ENCODE measurements at places on chromosomes 11 and 22.

DNA sequence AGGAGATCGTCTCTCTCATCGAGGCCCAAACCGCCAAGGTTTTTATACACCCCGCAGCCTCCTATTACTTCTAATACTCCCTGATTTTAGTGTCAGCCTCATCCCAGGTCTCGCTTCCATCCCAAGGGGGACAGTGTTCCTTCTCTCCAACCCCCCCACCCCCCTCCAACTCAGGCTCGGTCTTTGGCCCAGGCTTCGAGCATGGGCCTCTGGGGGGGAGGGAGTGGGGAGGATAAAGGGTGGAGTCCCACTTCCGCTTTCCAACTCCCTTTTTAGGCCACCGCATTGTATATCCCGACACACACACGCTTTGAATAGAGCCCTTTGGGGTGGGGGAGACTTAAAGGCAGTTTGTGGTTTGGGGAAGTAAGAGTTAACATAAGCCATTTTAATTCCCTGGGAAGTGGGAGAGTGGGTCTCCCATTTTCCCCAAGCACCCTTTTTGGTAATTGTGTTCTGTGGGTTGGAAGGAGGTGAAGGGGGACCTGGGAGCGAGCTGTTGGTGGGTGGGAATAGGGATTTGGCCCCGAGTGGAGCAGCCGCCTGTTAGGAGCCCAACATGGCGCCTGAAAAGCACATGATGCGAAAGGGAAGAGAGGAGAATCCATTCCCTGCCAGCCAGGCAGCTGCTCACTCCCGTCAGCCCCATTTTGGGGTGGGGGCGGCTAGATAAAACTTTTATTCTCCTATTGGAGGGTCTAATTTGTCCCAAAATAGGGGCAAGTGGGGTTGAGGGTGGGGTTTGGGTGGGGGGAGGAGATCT is 844 bp downstream of the PCF11 start:
- peak; percentile 61 for DNase-seq

DNA sequence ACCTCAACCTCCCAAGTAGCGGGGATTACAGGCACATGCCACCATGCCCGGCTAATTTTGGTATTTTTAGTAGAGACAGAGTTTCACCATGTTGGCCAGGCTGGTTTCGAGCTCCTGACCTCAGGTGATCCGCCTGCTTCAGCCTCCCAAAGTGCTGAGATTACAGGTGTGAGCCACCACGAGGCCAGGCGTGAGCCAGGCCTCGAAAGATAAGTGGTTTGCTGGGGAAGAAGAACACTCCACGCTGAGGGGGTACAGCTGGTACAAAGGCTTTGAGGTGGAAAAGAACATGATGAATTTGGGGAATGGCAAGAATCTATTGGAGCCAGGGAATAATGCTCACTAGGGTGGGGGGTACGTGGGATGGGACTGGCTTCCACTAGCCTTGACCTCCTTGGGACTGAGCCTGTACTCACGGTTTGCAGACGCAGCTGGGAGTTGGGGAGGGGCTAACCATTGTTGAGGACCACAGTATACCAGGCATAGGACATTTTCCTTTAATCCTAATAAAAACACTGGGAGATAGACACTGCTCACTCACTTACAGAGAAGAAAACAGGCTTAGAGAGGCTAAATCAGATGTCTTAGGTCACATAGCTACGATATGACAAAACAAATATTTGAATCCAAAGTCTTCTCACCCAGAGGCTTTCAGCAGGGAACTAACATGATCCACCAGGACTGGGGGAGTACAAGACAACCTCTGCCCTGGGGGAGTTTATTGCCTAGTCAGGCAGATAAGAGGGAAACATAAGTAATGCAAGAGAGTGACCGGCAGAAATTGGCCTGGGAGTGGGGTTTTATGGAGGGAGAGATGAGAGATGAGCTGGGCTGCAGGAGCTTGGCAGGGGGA is 4.9 kb downstream of the SLCO2B1 start:
- DNase-seq, result no peak

DNA sequence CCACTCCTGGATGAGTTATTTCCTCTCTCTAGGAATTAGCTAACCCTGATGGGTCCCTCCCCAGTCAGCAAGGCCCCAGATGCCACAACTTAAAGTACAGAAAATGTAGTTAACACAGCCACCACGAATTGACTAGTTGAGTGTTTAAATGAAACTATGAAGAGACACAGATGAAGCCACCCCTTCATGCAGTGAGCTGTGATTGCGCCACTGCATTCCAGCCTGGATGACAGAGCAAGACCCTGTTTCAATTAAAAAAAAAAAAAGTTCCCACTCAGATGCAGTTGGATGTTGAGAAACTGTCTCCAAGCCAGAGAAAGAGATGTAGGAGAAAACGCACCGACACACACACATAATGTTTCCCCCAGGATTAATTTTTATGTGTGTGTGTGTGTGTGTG is 53.3 kb downstream of the SCN3B start:
- no peak for DNase-seq

DNA sequence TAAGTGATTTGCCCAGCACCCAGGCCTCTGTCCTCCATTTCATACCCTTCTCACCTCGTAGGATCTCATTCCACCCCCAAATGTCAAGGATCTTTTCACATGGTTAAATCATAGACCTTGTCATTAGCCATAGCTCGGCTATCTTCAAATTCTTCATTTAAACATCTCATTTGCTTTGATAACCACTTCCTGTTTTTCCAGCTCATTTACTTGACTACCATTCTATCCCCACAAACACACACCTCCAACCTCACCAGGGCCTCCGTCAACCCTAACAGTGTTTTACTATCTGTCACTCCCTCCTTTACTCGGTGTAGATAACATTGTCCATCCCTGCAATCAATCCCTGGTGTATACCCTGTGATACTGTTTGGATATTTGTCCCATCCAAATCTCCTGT is 36.8 kb upstream of the LARGE1 start:
- DNase-seq, result no peak

GRCh38 chr11:12624595-12624994 is 49.6 kb upstream of the TEAD1 start:
- DNase-seq, result no peak

Measured in hematopoietic multipotent progenitor cell treated with erythropoietin and hydrocortisone succinate and interleukin-3 and kit ligand, for 15 days (in vitro differentiated cells).